ENCODE measurements at places on chromosomes 3 and 15.

DNA sequence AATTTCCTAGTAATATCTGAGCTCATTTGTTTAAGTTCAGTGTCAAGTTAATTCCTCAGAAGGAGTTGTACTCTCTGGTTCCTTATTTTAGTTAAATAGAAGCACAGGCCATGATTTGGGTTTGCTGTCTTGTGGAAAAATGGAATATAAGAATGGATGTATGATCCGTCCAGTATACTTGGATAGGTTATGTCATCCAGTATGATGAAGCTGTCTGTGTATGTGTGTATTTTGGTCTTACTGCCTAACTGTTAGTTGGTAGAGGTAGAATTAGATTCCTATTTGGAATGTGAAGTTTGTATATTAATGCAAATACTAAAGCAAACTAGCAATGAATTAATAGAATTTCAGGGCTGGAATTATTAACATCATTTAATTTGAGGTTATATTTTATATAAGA lies 7.9 kb downstream of the KBTBD8 start:
- no peak for DNase-seq

- DNase-seq, result no peak
Measured at GRCh38 chr3:124760601-124761000, 30.3 kb downstream of the UMPS start.

GRCh38 chr3:188036375-188037194 lies 117.4 kb upstream of the LPP start:
- no peak for DNase-seq

DNA sequence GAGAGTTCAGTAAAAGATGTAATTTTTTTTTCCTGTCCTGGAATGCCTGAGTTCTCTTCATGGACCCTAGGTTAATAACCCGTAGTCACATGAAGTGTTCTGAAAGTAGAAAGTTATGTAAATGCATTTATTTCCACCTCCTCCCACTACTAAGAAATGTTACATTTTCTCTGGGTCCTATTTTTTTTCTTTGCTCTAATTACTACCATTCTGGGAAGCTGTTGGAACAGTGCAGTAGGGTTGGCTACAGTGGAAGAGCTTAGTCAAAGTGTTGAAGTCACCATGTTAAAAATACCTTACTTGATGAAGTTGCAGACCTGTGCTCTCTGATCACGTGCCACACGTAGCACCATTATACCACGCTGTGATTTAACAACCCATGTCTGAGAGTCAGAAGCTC lies 153.8 kb upstream of the TSC22D2 start:
- DNase-seq, result no peak

DNA sequence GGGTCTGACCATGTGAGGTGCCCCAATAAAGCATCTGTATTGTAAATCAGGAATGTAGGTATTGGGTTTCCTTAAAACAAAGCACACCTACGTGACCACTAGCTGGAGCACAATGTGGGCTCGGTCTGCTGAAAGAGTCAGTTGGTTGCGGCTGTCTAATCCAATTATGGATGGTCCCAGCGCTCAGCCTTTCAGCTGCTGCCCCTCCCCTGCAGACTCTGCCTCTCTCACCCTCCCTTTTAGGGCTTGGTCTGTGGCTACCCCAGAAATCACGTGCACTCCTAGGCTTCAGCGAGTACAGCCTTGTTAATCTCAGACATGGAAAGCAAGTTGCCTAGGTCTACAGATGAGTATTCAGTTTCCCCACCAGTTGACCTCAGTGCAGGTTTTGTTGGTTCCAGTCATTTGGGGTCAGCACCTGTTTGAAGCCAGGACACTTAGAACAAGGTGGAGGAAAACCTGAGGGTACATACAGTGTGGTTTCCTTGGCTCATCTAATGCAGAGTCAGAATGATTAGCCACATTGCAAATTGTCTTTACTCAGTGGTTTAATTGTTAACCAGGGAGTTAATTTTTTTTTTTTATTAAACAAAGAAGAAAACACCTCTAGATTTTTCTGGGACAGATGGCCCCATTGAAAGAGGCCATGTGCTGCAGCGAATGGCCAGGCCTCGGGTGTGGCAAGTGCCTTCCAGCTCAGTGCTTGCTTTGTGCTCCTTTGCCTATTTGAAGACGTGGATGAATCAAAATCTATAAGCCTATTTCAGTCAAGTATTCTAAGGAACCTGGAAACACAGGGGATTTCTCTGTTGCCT lies 137.7 kb downstream of the IGF1R start:
- no peak for DNase-seq

GRCh38 chr3:110736332-110736731 lies 335.3 kb upstream of the NECTIN3 start:
- no peak for DNase-seq

- DNase-seq, result no peak
Measured at GRCh38 chr3:129656659-129657247, 50.3 kb upstream of the PLXND1 start.

Data from frontal cortex (tissue), 4 donors.